Muscle of arm (tissue), 14 donors: ENCODE measurements at places on chromosomes 16 and 17. TPM values are rescaled to one million over a fixed set of nuclear protein-coding genes. Genes with fewer than 3 reads are reported as not detected.

- DNase-seq, result no peak
These were observed 117.8 kb downstream of the METRNL start for GRCh38 chr17:83196973-83197880.

GRCh38 chr16:5354645-5355044 lies 257.1 kb upstream of the EEF2KMT start:
- DNase-seq, result no peak

DNA sequence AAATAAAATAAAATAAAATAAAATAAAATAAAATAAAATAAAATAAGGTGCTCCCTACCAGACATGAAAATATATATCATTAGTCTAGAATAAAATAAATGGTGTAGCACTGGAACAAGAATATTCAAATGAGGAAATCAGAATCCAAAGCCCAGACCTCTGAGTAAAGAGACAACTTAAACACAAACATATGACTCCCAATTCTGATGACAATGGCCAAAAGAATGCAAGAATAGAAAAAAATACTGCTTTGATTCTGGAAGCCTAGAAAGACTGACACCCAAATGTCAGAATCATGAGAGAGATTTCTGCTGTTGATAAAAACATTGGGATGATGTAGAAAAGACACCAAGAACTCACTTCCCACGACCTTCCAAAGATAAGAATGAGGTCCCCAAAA lies 27.9 kb downstream of the MYOCD start:
- DNase-seq, result no peak

GRCh38 chr16:90078579-90078895 lies 1.4 kb upstream of the PRDM7 start:
- DNase-seq, result no peak

GRCh38 chr17:2157081-2157480 lies 102.2 kb downstream of the HIC1 start:
- no peak for DNase-seq

Gene PRM2
- not detected for polyA plus RNA-seq

Gene CACNG3
- polyA plus RNA-seq, result not detected
